ENCODE measurements at places on chromosomes 16 and 17. TPM values are rescaled to one million over a fixed set of nuclear protein-coding genes. Genes with fewer than 3 reads are reported as not detected.

DNA sequence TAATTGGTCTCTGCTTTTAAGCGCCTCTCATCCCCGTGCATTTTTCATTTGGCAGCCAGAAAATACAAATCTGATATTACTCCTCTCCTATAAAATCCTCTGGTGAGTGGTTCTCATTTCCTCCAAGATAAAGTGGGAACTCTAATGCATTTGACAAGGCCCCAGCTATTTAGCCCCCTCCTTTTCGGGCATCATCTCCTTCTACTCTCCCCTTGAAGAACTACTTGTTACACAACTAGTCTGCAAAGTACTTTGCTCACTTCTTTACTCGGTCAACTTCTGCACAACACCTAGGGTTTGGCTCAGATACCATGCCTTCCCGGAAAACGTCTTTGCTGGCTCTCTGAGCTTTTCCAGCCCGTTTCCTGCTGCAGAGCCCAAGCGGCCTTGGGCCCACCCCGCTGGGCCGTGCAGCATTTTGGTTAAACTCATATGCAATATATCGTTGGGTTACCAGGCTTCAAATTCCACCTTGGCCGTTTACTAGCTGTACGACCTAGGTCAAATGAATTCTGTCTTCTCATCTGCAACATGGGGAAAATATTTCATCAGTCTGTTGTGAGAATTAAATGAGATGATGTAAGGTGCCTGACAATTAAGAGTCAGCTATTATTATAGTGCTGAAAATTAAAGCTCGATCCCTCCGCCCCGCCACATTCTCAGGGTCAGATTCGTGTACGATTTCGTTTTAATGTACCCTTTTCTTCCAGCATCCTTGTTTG is 883 bp upstream of the TAF15 start:
- DNase-seq: no peak

GRCh38 chr17:78577296-78577695 is at the start of gene DNAH17:
Gene DNAH17 (minus strand): TSS chr17:78577396. CDS start chr17:78575057, 2,339 bp downstream.
- no peak for DNase-seq

DNA sequence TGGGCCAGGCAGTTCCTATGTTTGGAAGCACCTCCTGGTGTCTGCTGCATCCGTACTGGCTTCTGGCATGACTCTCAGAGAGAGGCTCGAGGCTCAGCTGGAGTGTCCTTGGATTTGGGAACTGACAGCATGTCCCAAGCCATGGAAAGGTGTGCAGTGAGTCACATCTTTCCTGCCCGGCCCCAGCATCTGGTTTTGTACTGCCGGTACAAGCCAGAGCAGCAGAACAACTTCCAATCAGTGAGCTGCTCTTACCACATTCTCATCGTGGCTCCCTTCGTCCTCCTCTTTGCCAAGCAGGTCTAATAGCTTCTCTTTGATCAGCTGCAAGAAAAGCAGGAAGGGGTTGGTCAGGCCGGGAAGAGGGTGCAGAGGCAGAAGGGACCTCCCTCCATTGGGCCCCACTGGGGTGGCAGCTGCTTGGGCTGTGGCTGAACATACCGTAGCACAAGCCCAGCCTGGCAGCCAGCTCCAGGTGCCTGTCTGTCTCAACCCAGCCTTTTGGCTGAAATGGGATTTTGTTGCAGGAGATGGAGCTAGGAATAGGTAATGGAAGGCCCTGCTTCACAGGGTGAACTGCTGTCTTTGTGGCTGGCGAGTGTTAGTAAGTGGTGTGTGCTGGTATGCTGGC is 24.2 kb downstream of the SPACA3 start:
- no peak for DNase-seq

GRCh38 chr16:71626018-71626857 is at the start of gene MARVELD3:
Gene MARVELD3 (plus strand): TSS chr16:71626184. CDS start chr16:71626230, 46 bp downstream.
- DNase-seq: peak; percentile 24

DNA sequence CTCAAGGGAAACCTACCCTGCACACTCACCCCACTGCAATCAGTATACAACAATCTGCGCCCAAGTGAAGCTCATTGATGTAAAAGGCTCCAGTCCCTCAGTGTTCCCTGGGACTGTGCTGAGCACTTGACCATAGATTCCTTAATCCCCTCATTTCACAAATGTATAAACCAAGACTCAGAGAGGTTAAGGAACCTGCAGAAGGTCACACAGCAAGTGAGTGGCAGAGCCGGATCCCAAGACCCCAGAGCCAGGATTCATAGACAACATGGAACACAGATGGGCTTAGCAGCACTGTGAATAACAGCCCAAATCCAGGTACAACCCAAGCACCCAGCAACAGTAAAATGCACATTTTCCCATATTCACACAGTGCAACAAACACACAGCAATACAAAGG is 225.7 kb downstream of the C16orf78 start:
- DNase-seq: no peak

- DNase-seq: no peak
Observed at GRCh38 chr17:60577147-60577915, 22.7 kb upstream of the PPM1D start.

GRCh38 chr16:81469710-81470535 is 25.3 kb downstream of the CMIP start:
- no peak for DNase-seq

DNA sequence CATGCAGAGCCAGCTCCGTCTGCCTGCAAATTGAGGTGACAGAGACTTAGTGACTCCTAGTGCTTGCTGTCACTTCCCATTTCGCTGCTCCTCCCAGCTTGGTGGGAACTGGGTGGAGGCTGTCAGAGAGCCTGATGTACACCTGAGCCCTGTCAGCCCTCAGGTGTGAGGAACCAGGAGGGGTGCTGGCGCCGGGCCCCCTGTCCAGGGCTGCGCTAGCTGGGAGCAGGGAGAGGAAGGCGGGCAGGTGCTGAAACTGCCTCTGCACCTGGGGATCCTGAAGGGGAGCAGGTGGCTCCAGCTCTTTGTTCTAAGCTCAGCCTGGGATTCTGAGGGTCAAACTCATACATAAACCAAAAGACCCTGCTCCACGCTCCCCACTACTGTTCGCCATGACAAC is 10.8 kb upstream of the WSCD1 start:
- DNase-seq: no peak

GRCh38 chr17:37576281-37576680 is 32.9 kb downstream of the SYNRG start:
- DNase-seq: no peak

- no peak for DNase-seq
Observed at GRCh38 chr16:25097276-25097975, 14.1 kb upstream of the LCMT1 start.

GRCh38 chr17:58092101-58092796 is 9.0 kb downstream of the DYNLL2 start:
- no peak for DNase-seq

GRCh38 chr17:49000943-49001342 is 3.8 kb downstream of the IGF2BP1 start:
- no peak for DNase-seq

- DNase-seq: peak; percentile 81
Observed at GRCh38 chr17:50026837-50027171, 29.1 kb upstream of the ITGA3 start.

GRCh38 chr16:67235816-67236562 is 9.1 kb downstream of the TMEM208 start:
- no peak for DNase-seq

GRCh38 chr16:66490774-66491715 is 58.9 kb downstream of the TK2 start:
- no peak for DNase-seq

- DNase-seq: no peak
Observed at GRCh38 chr17:20852239-20852989, 190.4 kb downstream of the USP22 start.

GRCh38 chr17:31629696-31630470 is 229.2 kb downstream of the COPRS start:
- DNase-seq: no peak

FAM234A gene
- 19.3 TPM for total RNA-seq

CAPNS2 gene
- total RNA-seq: not detected

VMO1 gene
- total RNA-seq: 0.33 TPM

CRYBA1 gene
- not detected for total RNA-seq

RAP1GAP2 gene
- 1.6 TPM for total RNA-seq

PLA2G10 gene
- not detected for total RNA-seq

SNX20 gene
- total RNA-seq: 25.7 TPM

MAF gene
- total RNA-seq: 71.5 TPM

GINS2 gene
- 62.7 TPM for total RNA-seq
